ENCODE measurements at places on chromosomes 6 and 20. TPM values are rescaled to one million over a fixed set of nuclear protein-coding genes. Genes with fewer than 3 reads are reported as not detected.
A peak's percentile ranks its signal among the peaks of the same experiment; 100 is the strongest.

- no peaks in the 10 kb centered on the region for H3K36me3 ChIP-seq
- H3K4me3 ChIP-seq = no peak overlapping the region
- H3K4me1 ChIP-seq = peaks cover 18% of the 10 kb centered on the region
- no peak overlapping the region for H3K27ac ChIP-seq
- no peaks in the 10 kb centered on the region for H3K27me3 ChIP-seq
- DNase-seq = no peak
These were observed 38.3 kb downstream of the PDRG1 start for GRCh38 chr20:31913431-31914157.

- H3K36me3 ChIP-seq = no peaks in the 10 kb centered on the region
- no peaks in the 10 kb centered on the region for H3K27me3 ChIP-seq
- H3K4me1 ChIP-seq = peaks cover 13% of the 10 kb centered on the region
- peak overlapping the region; percentile 93 for H3K27ac ChIP-seq
- peak overlapping the region; percentile 78 for H3K4me3 ChIP-seq
These were observed 1.2 kb downstream of the ECI2 start for GRCh38 chr6:4133941-4134838.

DNA sequence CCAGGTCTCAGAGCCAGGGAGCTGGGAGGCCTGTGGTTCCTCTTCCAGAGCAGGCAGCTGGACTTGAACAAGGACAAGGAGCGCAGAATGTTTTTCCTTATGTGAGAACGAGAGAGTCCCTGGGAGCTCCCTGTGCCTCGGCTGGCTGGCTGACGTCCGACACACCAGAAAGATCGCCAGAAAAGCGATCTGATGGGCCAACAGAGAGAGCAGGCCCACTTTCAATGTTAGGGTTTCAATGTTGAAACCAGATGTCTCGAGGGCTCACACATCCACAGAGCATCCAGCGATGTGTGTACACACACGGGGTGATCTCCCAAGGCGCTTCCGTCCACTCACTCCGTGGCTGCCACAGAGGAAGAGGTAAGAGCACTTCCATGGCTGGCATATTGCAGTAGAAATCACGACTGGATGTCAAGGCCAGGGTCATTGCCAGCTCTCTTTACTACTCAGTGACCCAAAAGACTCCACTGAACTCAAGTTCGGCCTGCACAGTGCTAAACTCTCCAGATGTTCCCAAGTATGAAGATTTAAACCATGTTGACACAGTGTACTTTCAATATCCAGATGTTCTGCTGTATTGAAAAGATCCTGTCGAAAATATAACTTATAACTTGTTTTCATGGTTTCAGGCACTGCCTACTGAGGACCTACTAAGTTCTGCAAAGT is 70.8 kb upstream of the FOXC1 start:
- no peak overlapping the region for H3K4me3 ChIP-seq
- DNase-seq = no peak
- no peaks in the 10 kb centered on the region for H3K27me3 ChIP-seq
- H3K36me3 ChIP-seq = no peaks in the 10 kb centered on the region

DNA sequence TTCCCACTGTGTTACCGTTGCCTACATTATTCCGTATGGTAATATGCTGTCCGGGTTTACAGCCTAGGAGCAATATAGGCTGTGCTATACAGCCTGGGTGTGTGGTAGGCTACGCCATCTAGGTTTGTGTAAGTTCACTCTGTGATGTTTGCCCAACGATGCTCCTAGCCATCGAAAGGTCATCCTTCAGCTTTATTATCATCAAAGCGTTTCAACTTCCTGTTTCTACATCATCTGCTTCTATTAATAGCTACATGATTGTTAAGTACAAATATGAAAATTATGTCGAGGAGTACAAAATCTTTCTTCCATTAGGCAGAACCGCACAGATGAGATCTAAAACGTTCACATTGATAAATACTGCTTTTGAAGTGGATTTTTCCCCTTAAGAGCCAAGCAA is 69.9 kb downstream of the PPP1R14C start:
- H3K27me3 ChIP-seq = peaks cover 7% of the 10 kb centered on the region
- DNase-seq = no peak
- no peaks in the 10 kb centered on the region for H3K36me3 ChIP-seq
- no peak overlapping the region for H3K27ac ChIP-seq
- no peaks in the 10 kb centered on the region for H3K4me1 ChIP-seq
- H3K4me3 ChIP-seq = no peak overlapping the region

- no peaks in the 10 kb centered on the region for H3K27me3 ChIP-seq
- peaks cover 23% of the 10 kb centered on the region for H3K4me1 ChIP-seq
- no peak for DNase-seq
- H3K4me3 ChIP-seq = no peak overlapping the region
- no peaks in the 10 kb centered on the region for H3K36me3 ChIP-seq
- H3K27ac ChIP-seq = no peak overlapping the region
These were observed 3.1 kb upstream of the MYL9 start for GRCh38 chr20:36538026-36538722.

DNA sequence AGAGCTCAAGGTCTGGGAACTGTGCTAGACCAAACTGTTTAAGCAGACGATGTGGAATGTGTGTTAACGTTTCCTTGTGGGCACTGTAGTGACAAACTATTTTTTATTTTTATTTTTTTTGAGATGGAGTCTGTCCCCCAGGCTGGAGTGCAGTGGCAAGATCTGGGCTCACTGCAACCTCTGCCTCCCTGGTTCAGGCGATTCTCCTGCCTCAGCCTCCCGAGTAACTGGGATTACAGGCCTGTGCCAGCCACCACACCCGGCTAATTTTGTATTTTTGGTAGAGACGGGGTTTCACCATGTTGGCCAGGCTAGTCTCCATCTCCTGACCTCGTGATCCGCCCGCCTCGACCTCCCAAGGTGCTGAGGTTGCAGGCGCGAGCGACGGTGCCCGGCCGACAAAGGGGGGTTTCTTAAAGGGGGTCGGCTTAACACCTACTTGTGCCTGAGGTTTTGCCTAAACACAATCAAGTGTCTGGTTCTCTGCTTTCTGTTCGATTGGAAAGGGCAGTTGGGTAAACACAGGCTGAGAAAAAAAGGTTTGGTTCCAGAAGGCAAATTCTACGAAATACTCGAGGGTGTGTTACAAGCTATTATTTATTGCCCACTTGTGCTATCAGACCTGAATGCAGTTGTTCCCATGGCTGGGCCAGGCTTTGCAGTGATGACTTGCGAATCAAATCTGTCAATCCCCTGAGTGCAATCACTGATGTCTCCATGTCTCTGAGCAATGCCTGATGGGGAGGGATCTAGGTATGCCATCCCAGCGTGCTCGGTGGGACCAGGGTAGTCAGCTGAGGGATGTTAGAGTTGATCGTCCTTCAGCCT is 1.3 kb downstream of the NOP56 start:
- DNase-seq = no peak
- H3K4me3 ChIP-seq = peak overlapping the region; percentile 86
- peaks cover 15% of the 10 kb centered on the region for H3K4me1 ChIP-seq
- H3K27ac ChIP-seq = no peak overlapping the region

DNA sequence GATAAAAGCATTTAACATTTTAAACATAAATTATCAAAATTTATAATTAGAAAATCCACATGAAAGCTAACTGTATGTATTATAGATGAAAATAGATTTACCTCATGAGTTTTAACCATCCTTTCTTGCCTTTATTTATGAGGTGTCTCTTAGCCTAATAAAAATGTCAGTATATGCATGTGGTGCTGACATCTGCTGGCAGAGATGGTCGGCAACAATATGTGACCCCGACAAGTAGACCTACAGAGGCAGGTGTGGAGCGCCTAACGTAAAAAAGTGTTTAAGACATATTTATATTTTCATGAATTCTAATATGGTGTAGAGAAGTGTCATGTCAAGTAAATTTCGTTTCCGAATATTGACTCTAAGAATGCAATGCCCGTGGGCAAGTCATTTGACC is 149.0 kb upstream of the FUT9 start:
- no peaks in the 10 kb centered on the region for H3K27me3 ChIP-seq
- H3K27ac ChIP-seq = no peak overlapping the region
- no peak overlapping the region for H3K4me3 ChIP-seq
- no peaks in the 10 kb centered on the region for H3K36me3 ChIP-seq

- H3K27me3 ChIP-seq = no peaks in the 10 kb centered on the region
- H3K4me1 ChIP-seq = no peaks in the 10 kb centered on the region
- no peaks in the 10 kb centered on the region for H3K36me3 ChIP-seq
- DNase-seq = no peak
- H3K4me3 ChIP-seq = no peak overlapping the region
These were observed 109.0 kb downstream of the UNC5CL start for GRCh38 chr6:40930045-40930444.

DNA sequence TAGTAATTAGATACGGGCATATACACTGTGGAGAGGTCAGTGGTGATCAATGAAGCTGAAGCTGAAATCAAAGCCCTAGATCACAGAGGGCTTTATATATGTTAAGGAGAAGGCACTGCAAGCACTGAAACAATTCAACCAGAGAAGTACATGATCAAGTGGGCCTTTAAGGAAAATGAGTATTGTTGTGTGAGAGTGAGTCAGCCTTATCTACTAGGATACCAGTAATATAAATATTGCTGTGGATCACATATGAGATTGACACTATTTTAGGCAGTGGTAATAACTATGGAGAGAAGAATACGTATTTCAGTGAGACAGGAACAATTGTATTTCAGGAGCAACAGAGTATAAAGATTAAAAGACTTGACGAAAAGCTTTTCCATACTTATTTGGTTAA is 1172.2 kb upstream of the GJE1 start:
- no peak for DNase-seq
- H3K36me3 ChIP-seq = no peaks in the 10 kb centered on the region
- no peak overlapping the region for H3K4me3 ChIP-seq
- no peaks in the 10 kb centered on the region for H3K27me3 ChIP-seq
- no peak overlapping the region for H3K27ac ChIP-seq

DNA sequence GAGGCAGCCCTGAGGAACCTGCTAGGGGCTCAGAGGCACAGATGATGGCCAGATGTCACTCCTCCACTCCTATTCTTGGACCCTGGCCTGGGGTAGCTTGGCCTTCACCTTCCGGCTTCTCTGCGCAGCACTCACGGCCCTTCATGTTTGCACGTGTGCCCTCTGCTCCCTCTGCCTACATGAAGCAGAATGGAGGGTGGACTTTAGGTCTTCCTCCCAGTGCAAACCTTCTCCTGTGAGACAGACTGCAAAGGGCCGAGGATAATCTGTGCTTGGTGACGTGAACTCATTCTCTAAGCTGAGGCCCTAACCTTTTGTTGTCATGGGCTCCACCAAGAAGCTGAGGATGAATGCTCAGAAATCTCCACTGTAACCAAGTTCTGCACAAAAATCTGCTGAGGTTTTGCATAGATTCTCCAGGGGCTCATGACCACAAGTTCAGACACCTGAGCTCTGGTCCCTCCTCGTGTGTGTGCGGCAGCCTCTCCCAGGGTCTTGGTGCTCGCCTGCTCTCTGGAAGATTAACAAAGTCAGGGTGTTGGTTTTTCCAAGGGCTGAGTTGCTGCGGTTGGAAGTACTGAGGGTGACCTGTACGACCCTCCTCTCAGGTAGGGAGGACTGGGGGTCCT is 25.5 kb upstream of the FOXO3 start:
- no peak overlapping the region for H3K27ac ChIP-seq
- no peaks in the 10 kb centered on the region for H3K36me3 ChIP-seq
- no peak overlapping the region for H3K4me3 ChIP-seq
- DNase-seq = no peak
- H3K27me3 ChIP-seq = no peaks in the 10 kb centered on the region

- H3K4me3 ChIP-seq = no peak overlapping the region
- no peaks in the 10 kb centered on the region for H3K36me3 ChIP-seq
- DNase-seq = no peak
- peaks cover under 1% of the 10 kb centered on the region for H3K4me1 ChIP-seq
These were observed 33.8 kb downstream of the TBC1D7 start for GRCh38 chr6:13294499-13295069.

UNC93A gene
- 38.8 TPM for polyA plus RNA-seq

C2 gene
- 41.1 TPM for polyA plus RNA-seq

C20orf202 gene
- polyA plus RNA-seq = 0.84 TPM

SLA2 gene
- not detected for polyA plus RNA-seq
